ENCODE measurements at places on chromosomes 1 and 21.

GRCh38 chr1:170020859-170021258 lies 53.6 kb downstream of the KIFAP3 start:
- DNase-seq: no peak

GRCh38 chr21:35868005-35868868 lies 192.1 kb downstream of the SETD4 start:
- DNase-seq: no peak

DNA sequence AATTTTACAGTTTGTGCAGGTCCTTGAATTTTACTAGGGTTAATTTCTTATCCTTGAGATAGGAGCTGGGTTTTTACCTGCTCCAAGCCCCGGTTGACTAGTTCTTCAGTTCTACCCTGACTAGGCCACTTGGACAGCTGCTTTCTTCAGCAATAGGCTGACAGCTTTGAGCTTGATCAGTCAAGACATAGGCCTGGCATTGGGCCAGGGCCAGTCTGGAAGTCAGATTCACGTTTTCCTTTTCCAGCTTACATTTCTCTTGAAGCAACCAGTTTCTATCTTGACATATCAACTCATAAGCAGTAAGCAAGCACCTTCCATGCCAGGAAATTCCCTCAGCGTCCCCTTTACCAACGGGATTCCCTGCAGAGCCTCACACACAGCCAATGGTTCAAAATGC lies 63.7 kb upstream of the AJAP1 start:
- DNase-seq: no peak

- DNase-seq: no peak
Measured at GRCh38 chr1:100164216-100164615, 13.8 kb downstream of the LRRC39 start.

GRCh38 chr1:109929170-109929569 lies 18.5 kb downstream of the CSF1 start:
- DNase-seq: no peak

GRCh38 chr1:184878002-184878401 lies 96.3 kb downstream of the NIBAN1 start:
- DNase-seq: no peak
